GM23248 (cell line): ENCODE measurements at places on chromosomes 7 and 10.

DNA sequence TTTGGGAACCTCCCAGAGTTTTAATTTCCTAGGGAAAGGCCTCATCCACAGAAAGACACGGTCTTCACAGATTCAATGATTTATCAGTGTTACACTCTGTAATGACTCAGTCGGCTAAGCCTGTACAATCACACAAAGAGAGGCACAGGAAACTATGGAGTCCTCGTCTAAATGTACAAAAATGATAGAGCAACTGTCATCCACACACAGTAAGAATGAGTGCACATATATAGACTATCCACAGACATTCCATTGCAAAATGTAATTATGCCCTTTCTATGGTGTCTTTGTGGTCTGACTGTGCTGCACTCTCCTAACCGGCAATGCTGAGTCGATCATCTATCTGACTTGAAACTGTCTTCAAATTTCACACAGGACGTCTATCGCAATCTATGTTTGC lies 3.5 kb upstream of the NAMPT start:
- no peak for DNase-seq

GRCh38 chr7:87480386-87480785 lies 4.9 kb upstream of the ABCB4 start:
- DNase-seq = peak; percentile 30

DNA sequence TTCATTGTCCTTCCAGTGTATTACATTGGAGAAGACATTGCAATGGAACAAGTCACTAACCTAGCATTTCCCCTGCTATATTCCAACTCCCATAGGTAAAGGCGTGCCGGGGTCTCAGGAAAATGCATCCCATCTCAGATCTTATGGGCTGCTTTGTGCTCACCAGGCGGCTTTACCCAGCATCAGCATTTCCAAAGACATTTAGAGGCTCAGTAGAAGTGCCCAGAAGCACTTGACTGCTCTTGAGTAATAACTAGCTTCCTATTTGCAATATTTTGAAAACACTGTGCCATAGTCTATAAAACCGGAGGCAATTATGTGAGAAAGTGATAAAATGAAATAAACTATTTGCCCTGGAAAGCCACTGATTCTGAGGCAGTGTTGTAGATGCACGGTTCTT lies 415.0 kb upstream of the NPVF start:
- DNase-seq = no peak

GRCh38 chr7:12244129-12244528 lies 33.0 kb downstream of the TMEM106B start:
- peak; percentile 26 for DNase-seq

- DNase-seq = no peak
Measured at GRCh38 chr10:110010486-110011378, 2.9 kb downstream of the ADD3 start.

- peak; percentile 43 for DNase-seq
Measured at GRCh38 chr10:15262036-15262713, 93.7 kb upstream of the NMT2 start.

DNA sequence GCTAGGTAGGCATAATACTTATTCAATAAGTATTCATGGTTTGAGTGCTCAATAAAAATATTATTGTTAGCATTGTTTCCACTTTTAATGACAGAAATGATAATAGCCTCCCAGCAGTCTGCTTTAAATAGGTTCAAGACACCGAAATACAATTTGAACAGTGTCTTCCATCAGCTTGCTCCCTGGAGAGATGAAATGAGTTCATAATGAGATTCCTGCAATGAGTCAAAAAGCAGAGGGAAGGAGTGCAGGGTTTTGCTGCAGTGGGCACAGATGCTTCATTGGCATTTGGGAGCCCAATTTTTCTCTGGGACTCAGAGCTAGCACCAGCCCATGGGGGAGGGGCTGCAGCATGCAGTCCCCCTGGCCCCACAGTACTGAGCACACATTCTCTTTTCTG lies 32.6 kb upstream of the CHCHD3 start:
- DNase-seq = no peak

DNA sequence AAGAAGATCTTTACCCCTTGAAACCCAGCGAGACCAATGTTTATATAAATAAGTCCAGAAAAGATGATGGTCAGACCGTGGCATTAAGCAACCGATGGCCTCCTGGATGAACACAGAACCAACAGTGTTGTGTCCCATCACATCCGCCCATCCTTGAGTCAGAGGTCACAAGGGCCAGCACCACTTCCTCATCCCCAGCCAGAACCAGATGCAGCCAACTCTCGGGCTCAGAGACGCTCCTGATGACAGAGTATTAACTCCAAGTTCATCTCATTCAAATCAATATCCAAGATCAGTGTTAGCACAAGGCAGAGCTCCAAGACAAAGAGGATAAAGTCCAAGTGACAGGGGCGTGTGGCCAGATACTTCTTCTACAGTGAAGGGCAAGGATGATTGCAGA lies 63.5 kb downstream of the FAM53B start:
- DNase-seq = peak; percentile 58

DNA sequence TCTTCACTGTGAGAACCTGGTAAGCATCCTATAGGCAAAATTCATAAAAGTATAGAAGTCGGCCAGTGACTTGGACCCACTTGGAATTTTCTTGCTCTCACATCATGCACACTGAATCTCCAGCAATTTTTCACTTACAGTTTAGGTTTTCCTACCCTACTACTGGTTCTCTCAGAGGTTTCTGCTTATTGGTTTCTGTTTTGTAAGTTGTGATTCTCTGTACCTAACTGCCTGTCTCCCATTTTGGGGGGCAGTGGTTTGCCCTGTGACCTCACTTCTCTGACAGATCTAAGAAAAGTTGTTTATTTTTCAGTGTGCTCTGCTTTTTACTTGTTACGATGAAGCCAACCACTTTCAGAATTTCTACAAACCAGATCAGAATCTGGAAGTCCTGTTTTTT lies 158.1 kb downstream of the CFTR start:
- DNase-seq = no peak

DNA sequence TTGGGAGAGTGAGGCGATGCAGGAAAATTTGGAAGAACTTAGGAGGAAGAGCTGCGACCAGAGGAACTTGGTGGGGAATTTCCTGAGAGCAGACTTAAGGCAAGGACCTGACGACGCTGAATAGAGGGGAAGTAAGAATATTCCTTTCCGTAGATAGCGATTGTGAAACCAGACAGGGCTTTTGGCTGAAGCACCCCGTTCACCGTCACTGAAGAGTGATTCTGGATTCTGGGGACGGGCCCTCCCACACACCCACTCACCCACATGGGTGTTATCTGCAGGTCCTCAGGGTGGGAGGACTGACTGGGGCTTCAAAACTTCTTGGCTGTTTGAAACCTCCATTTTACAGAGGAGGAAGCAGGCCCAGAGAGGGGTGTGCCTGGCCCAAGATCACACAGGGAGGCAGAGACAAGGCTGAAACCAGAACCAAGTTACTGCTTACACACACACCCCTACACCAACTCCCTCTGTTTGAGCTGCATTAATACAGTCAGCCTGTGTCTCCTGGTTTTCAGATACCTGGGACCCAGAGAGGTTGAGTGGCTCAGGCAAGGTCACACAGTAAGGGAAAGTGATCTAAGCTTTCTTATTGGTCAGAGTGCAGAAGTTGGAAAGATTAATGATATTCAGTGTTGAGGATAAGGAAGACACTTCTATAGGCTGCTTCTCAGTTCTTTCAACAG lies 37.2 kb upstream of the CDH23 start:
- DNase-seq = no peak

GRCh38 chr10:89263531-89263930 lies 12.0 kb upstream of the LIPA start:
- no peak for DNase-seq

DNA sequence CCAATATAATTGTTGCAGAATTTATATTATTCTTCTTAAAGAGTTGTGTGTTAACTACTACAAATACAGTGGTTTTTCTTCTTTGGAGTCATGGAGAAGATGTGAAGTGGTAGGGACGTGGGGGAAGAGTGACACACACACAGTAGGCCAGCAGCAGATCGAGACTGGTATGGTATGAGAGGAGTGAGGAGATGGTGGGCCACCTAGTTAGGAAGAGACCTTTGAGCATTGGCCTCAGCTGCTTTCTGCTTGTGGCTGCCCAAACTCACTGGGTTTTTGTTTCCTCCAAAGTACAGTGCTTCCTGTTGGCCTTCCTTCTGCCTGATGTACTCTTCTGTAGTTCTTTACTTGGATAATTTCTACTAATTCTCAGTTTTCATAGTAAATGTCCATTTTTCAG lies 14.6 kb downstream of the VCL start:
- no peak for DNase-seq

DNA sequence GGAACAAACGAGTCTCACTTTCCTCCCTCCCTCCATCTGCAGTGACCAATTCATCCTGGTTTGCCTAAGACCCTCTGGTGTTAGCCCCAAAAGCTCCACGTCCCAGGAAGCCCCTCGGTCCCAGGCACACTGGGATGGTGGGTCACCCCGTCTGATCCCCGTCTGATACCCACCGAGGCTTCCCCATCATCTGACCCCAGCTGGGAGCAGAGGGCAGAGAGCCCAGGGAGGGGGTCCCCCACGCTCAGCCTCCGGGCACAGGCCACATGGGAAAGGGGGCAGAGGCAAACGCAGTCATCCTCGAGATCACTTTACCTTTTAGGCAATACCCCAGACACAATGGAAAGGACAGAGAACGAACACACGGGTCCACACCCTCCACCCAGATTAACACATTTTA lies 291.6 kb upstream of the PPP2R2D start:
- DNase-seq = no peak

DNA sequence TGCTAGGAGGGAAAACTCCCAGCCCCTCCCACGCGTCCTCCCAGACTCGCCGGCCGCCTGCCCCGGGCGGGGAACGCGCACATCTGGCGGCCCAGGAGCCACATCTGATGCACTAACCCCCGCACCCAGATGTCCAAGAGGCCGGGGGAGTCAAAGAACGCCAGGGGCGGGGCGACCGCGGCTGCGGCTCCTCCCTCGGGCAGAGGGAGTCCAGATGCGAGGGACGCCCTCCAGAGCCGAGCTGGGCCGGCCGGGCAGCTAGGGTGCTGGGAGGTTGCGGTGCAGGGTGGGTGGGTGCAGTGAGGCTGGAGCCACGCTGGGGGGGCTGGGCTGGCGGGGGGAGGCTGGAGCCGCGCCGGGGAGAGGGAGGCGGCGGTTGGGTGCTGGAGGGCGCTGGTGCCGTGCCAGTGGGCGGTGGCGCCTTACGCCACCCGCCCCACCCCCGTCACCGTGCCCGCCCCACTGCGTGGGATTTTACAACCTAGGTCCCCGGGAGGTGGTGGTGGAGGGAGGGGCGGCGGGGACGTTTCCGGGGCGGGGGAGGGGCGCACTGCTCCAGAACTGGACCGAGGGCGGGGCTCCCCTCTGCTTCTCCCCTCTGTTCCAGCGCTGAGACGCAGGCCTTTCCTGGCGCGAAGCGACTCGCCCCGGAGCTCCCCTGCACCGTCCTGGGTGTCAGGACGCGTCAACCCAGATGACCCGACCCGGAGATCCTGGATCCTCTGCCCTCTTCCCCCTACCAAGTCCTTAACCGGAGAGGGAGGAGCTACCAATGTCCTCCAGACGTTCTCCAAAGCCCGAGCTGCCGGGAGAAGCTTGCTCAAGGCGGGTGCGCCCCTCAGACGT lies 109.1 kb downstream of the REEP3 start:
- peak; percentile 97 for DNase-seq

DNA sequence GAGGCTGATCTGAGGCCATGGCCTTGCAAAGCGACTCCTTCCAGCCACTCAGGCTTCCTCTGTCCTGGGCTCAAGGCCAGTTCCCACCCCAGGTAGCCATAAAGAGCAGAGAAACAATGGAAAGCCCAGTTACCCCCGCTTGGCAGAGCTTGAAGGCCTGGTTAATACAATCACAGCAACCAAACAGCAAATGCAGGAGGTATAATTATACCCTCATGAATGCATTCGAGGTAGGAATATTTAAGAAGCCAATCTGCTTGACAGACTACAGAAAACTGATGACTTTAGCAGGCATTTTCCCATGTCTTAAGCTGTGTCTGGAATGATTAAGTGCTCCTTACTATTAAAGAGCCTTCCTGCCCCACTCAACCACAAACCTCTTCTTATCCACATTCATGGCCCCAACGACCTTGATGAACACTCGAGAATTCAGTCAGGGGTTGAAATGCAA lies 114.1 kb upstream of the MACROH2A2 start:
- no peak for DNase-seq
